T-cell (primary cell): ENCODE measurements at places on chromosomes 11 and 22. TPM values are rescaled to one million over a fixed set of nuclear protein-coding genes. Genes with fewer than 3 reads are reported as not detected.

- peaks cover 52% of the 10 kb centered on the region for H3K36me3 ChIP-seq
- no peak overlapping the region for H3K4me3 ChIP-seq
- no peaks in the 10 kb centered on the region for H3K27me3 ChIP-seq
- DNase-seq = no peak
- H3K27ac ChIP-seq = no peak overlapping the region
Observed at GRCh38 chr22:20060700-20061480, 19.2 kb upstream of the DGCR8 start.

DNA sequence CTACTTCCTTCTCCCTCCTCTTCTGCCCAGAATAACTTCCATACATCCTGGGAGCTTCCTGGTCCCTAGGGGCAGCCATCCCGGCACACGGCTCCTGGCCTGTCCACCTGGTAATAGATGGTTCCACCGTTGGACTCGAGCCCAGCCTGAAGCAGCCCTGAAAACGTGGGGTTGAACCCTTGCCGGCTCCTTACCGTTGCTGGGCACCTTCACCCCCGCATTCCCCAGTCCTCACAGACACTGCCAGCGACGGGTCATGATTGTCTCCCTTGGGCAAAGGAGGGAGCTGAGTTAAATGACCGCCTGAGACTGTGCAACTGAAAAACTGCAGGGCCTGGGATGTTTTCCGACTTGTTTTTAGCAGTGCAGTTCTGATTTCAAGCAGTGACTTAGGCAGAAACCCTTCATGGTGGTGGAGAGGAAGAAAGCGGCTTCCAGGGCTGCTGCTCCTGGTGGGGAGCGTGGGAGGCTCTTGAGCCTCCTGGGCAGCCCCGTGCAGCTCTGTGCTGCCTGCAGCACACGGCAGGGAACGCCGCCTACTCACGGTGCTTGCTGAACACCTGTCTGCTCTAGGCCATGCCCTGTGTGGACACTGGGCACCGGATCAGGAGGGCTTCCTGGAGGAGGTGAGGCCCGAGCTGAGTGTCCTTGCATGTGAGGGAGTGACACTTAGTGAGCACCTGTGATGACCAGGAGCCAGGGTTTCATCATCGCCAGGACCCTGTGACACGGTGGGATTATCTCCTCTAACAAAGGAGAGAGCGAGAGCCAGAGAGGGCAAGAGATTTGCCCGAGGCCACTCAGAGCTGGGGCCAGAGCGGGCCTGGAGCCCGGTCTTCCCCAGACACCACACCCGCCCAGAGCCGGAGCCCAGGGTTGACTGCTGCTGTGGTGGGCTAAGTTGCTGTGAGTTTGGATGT, 77.4 kb downstream of the FBLN1 start:
- no peak overlapping the region for H3K4me3 ChIP-seq
- no peaks in the 10 kb centered on the region for H3K27me3 ChIP-seq
- H3K27ac ChIP-seq = no peak overlapping the region
- no peaks in the 10 kb centered on the region for H3K36me3 ChIP-seq
- DNase-seq = no peak

GRCh38 chr11:2355000-2355644, 22.0 kb upstream of the CD81 start:
- peaks cover 4% of the 10 kb centered on the region for H3K27me3 ChIP-seq
- no peaks in the 10 kb centered on the region for H3K4me1 ChIP-seq
- no peaks in the 10 kb centered on the region for H3K36me3 ChIP-seq
- H3K4me3 ChIP-seq = no peak overlapping the region

GRCh38 chr11:22728600-22729389, 62.4 kb downstream of the GAS2 start:
- H3K4me3 ChIP-seq = no peak overlapping the region
- DNase-seq = no peak
- H3K36me3 ChIP-seq = no peaks in the 10 kb centered on the region
- H3K4me1 ChIP-seq = no peaks in the 10 kb centered on the region
- no peaks in the 10 kb centered on the region for H3K27me3 ChIP-seq

DNA sequence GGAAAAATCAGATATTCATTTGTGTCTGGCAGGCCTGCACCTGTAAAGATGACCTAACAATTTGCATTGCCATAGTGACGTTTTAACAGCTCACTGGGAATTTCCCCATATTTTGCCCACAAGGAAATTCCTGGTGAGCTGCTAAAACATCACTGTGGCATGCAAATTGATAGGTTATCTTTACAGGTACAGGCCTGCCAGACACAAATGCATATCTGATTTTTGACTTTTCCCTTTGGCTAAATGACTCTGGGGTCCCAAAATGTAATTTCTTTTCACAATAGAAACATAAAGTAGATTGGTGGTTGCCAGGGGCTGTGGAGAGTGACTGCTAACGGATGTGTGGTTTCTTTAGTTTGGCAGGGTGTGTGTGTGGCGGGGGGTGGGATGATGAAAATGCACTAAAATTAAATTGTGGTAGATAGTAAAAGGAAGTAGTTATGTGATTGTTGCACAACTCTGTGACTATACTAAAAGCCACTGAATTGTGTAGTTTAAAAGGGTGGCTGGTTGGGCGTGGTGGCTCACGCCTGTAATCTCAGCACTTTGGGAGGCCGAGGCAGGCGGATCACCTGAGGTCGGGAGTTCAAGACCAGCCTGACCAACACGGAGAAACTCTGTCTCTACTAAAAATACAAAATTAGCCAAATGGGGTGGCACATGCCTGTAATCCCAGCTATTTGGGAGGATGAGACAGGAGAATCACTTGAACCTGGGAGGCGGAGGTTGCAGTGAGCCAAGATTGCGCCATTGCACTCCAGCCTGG, 18.5 kb upstream of the FEZ1 start:
- no peaks in the 10 kb centered on the region for H3K27me3 ChIP-seq
- peaks cover 17% of the 10 kb centered on the region for H3K4me1 ChIP-seq
- H3K27ac ChIP-seq = peak overlapping the region; percentile 89
- H3K4me3 ChIP-seq = peak overlapping the region; percentile 23

DNA sequence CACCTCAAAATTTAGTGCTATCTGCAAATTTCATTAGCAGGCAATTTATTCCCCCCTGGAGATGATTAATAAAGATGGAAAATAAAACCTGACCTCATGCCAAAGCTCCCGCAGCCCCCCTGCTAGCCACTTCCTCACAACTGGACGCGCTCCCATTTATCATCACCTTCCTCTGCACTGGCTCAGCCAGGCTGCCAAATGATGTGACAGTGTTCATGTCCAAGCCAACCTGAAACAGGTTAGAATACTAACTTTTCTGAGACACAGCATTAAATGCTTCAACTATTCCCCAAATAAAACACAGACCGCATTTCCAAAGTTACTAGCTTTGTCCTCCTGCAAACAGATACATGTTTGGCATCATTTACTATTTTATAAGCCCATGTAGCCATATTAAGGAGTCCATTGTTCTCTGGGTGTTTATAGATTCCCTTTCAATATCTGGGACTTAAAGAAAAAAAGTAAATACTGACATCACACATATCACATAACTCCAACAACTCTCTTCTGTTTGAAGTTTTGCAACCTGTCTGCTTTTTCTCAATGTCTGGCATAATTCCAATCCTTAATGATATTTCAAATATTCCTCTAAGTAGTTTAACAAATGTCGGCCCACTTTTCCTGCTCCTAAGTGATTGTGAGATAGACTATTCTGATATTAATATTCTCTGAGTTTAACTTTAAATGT, 829.7 kb upstream of the FAT3 start:
- H3K27ac ChIP-seq = no peak overlapping the region
- no peaks in the 10 kb centered on the region for H3K27me3 ChIP-seq
- H3K4me3 ChIP-seq = no peak overlapping the region
- H3K36me3 ChIP-seq = no peaks in the 10 kb centered on the region

GRCh38 chr22:28604966-28605761, 74.5 kb downstream of the TTC28 start:
- DNase-seq = no peak
- no peaks in the 10 kb centered on the region for H3K4me1 ChIP-seq
- no peaks in the 10 kb centered on the region for H3K36me3 ChIP-seq
- no peak overlapping the region for H3K27ac ChIP-seq
- H3K27me3 ChIP-seq = peaks cover 25% of the 10 kb centered on the region
- H3K4me3 ChIP-seq = no peak overlapping the region

Gene CALCA
- not detected for total RNA-seq

Gene TCN1
- total RNA-seq = not detected

DNA sequence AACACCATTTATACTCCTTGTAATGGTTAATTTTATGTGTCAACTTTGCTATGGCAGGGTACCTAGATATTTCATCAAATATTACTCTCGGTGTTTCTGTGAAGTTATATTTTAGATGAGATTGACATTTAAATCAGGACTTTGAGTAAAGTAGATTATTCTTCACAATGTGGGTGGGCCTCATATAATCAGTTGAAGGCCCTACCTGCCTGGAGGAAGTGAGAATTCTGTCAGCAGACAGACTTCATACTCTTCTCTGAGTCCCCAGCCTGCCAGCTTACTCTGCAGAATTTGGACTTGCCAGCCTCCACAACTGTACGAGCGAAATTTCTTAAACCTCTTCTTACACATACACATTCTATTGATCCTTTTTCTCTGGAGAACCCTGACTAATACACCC, 49.3 kb upstream of the SYT9 start:
- no peak overlapping the region for H3K4me3 ChIP-seq
- no peaks in the 10 kb centered on the region for H3K27me3 ChIP-seq
- H3K36me3 ChIP-seq = no peaks in the 10 kb centered on the region
- no peaks in the 10 kb centered on the region for H3K4me1 ChIP-seq
- no peak overlapping the region for H3K27ac ChIP-seq
- DNase-seq = no peak

Gene TTC36
- total RNA-seq = 1.7 TPM

Gene ABCG4
- total RNA-seq = not detected

GRCh38 chr11:69419662-69420395, 61.6 kb upstream of the LINC01488 start:
- no peak overlapping the region for H3K4me3 ChIP-seq
- H3K4me1 ChIP-seq = peaks cover 3% of the 10 kb centered on the region
- H3K27me3 ChIP-seq = no peaks in the 10 kb centered on the region
- no peak for DNase-seq
- no peak overlapping the region for H3K27ac ChIP-seq

GRCh38 chr22:19525666-19526065, 1.5 kb upstream of the CLDN5 start:
- peaks cover 2% of the 10 kb centered on the region for H3K27me3 ChIP-seq
- H3K27ac ChIP-seq = no peak overlapping the region
- no peaks in the 10 kb centered on the region for H3K4me1 ChIP-seq
- no peak for DNase-seq
- H3K4me3 ChIP-seq = no peak overlapping the region

DNA sequence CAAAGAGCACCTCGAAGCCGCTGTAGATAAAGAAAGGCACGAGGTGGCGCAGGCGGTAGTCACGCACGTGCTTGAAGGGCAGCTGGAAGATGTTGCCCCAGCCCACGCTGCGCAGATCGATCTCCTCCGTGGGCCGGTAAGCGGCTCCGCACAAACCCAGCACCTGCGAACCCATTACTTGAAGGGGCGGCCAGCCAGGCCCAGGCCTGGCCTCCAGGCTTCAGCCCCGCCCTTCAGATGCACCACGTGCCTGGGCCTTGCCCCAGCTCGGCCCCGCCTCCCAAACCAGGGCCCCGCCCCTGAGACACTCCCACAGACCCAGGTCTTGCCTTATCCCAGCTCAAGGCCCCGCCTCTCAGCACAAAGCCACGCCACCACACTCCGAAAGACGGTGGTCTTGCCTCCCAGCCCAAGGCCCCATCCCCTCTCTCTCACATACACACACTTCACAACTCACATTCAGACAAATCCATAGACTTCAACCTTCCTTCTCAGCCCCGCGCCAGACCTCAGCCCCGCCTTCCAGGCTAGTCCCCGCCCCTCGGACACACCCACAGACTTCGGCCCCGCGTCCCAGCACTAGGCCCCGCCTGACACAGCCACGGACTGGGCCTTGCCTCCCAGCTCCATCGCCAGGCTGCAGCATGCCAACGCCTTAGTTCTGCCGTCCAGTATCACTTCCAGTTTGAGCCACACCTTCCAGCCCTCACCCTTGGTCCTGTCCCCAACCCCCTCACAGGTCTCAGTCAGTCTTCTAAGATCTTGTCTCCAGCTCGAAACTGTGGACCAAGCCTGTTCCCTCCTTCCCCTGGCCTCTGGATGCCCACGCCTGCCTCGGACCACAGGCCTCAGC, 7.0 kb downstream of the UNC93B1 start:
- H3K4me3 ChIP-seq = no peak overlapping the region
- H3K36me3 ChIP-seq = no peaks in the 10 kb centered on the region
- H3K27me3 ChIP-seq = no peaks in the 10 kb centered on the region
- peaks cover 37% of the 10 kb centered on the region for H3K4me1 ChIP-seq
- DNase-seq = peak; percentile 36
- no peak overlapping the region for H3K27ac ChIP-seq

GRCh38 chr11:134139873-134140331, 71.0 kb downstream of the JAM3 start:
- DNase-seq = peak; percentile 50
- H3K27ac ChIP-seq = no peak overlapping the region
- no peaks in the 10 kb centered on the region for H3K36me3 ChIP-seq
- H3K4me3 ChIP-seq = no peak overlapping the region

GRCh38 chr22:40972587-40972986, 21.4 kb downstream of the RBX1 start:
- no peaks in the 10 kb centered on the region for H3K4me1 ChIP-seq
- H3K36me3 ChIP-seq = peaks cover 41% of the 10 kb centered on the region
- no peak overlapping the region for H3K4me3 ChIP-seq
- H3K27me3 ChIP-seq = no peaks in the 10 kb centered on the region
- DNase-seq = no peak

Gene C11orf42
- not detected for total RNA-seq

Gene MGAT3
- total RNA-seq = 0.23 TPM

Gene CHID1
- total RNA-seq = 68.4 TPM

Gene AMOTL1
- 0.82 TPM for total RNA-seq

Gene SLC7A4
- total RNA-seq = not detected

- no peaks in the 10 kb centered on the region for H3K27me3 ChIP-seq
- H3K4me3 ChIP-seq = no peak overlapping the region
- DNase-seq = no peak
- H3K4me1 ChIP-seq = peaks cover 29% of the 10 kb centered on the region
Observed at GRCh38 chr11:76630600-76631281, 39.8 kb downstream of the LRRC32 start.

DNA sequence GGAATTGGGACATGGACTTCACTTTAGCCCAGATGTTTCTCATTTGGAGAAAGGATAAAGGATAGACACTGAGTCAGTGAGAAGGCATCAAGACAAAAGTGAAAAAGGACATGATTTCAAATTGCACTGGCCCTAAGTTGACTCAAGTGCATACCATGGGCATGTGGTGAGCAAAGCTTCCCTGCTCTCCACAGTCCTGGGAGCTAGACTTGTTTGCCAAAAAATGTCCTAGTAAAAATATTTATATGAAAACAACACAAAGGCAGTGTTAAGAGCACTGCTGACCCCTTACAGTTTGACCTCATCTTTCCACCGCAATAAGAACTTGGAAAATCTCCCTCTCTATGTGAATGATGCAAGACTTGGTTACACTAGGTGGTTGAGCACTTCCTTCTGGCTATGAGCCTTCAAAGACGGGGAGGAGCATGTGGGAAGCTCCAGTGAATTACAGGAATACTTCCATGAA, 46.5 kb upstream of the FIBIN start:
- H3K27ac ChIP-seq = no peak overlapping the region
- no peak for DNase-seq
- no peaks in the 10 kb centered on the region for H3K27me3 ChIP-seq
- no peaks in the 10 kb centered on the region for H3K36me3 ChIP-seq
- H3K4me1 ChIP-seq = no peaks in the 10 kb centered on the region
